Activated CD4-positive, alpha-beta T cell treated with anti-CD3 and anti-CD28 coated beads for 36 hours (primary cell): ENCODE measurements at places on chromosomes 1 and 21.

- H3K4me3 ChIP-seq: no peak overlapping the region
- no peaks in the 10 kb centered on the region for H3K4me1 ChIP-seq
- H3K27me3 ChIP-seq: no peaks in the 10 kb centered on the region
- no peak overlapping the region for H3K27ac ChIP-seq
- H3K36me3 ChIP-seq: no peaks in the 10 kb centered on the region
Observed at GRCh38 chr21:17981060-17981740, 162.0 kb upstream of the C21orf91 start.

- H3K4me1 ChIP-seq: no peaks in the 10 kb centered on the region
- no peak overlapping the region for H3K27ac ChIP-seq
- H3K27me3 ChIP-seq: no peaks in the 10 kb centered on the region
- H3K36me3 ChIP-seq: no peaks in the 10 kb centered on the region
- H3K4me3 ChIP-seq: no peak overlapping the region
- DNase-seq: peak; percentile 13
Observed at GRCh38 chr1:222105393-222105737, 363.5 kb upstream of the DUSP10 start.

GRCh38 chr1:113983391-113983790 is 4.1 kb downstream of the OLFML3 start:
- no peak overlapping the region for H3K27ac ChIP-seq
- peaks cover 10% of the 10 kb centered on the region for H3K4me1 ChIP-seq
- no peak for DNase-seq
- no peaks in the 10 kb centered on the region for H3K27me3 ChIP-seq
- H3K4me3 ChIP-seq: no peak overlapping the region

DNA sequence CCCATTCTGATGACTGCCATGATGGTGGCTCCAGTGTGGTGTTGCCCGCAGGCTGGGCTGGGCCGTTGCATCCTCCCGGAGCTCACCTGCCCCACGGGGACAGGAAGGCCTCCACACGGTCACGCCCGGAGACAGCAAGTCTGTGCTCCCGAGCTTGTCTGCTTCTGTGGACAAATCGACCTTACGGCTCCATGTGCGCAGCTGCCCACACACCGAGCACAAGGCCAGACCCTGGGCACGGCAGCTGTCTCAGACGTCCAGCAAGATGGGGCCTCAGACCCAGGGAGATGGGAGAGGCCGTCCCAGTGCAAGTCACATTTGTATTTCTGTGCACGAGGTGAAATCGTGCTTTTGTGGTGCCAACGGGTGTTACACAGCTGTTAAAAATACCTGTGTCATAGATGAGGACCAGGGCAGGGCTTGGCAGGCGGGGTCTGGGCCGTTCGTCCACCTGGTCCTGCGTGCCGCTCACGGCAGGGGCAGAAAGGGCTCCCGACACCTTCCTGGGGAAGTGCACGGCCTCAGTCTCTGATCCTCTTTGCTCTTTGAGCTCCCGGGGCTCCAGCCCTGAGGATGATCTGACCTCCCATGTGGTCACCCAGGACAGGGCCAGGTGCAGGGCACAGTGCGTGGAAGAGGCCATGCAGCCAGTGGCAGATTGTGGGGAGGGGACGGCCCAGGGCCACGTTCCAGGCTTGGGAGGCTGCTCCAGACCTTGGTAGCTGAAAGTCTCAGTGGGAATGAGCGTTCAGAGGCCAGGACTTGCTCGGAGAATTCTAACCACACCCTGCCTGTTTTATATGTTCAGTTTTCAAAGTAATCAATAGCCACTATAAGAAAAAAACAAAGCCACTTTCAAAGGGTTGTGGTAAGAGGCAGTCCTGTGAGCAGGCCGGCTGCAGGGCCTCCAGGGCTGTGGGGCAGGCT is 13.5 kb downstream of the COL6A1 start:
- H3K4me3 ChIP-seq: no peak overlapping the region
- H3K27ac ChIP-seq: no peak overlapping the region
- H3K36me3 ChIP-seq: no peaks in the 10 kb centered on the region
- DNase-seq: peak; percentile 2
- no peaks in the 10 kb centered on the region for H3K27me3 ChIP-seq

DNA sequence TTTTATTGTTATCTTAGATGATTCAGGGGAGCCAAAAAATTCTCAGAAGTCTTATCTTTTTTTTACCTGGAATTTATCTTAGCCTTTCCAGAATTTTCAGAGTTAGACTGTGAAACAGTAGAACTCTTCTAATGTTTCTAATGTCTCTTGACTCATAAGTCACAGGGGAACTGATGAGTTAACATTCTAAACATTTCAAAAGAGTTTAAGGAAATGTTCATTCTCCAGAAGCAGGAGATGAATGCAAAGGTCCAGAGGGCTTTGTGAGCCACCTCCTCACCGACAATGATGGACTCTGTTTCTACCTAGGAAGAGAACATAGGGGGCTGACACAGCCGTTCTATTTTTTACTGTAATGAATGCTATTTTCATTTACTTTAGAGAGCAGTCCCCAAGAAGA is 157.5 kb downstream of the BRINP2 start:
- H3K4me3 ChIP-seq: no peak overlapping the region
- no peaks in the 10 kb centered on the region for H3K27me3 ChIP-seq
- H3K36me3 ChIP-seq: no peaks in the 10 kb centered on the region
- no peaks in the 10 kb centered on the region for H3K4me1 ChIP-seq
- no peak for DNase-seq

DNA sequence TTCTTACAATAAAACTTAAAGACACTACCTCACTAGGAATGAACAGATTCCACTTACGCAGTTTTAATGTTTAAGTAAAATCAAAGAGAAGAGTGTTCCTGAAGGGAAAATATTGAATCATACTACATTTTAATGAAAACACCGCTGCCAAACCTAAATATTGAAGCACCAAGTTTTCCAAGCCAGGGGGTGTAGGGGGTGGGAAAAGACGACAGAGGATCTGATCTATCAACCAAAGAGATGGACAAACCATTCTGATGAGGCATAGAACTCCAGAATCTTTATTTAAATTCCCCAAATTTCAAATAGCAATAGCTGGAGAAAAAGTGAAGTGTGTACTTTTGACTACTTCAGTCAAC is 1.2 kb downstream of the ELK4 start:
- peak overlapping the region; percentile 95 for H3K4me3 ChIP-seq
- peak overlapping the region; percentile 99 for H3K27ac ChIP-seq
- no peak for DNase-seq
- no peaks in the 10 kb centered on the region for H3K27me3 ChIP-seq
- H3K4me1 ChIP-seq: peaks cover 44% of the 10 kb centered on the region

DNA sequence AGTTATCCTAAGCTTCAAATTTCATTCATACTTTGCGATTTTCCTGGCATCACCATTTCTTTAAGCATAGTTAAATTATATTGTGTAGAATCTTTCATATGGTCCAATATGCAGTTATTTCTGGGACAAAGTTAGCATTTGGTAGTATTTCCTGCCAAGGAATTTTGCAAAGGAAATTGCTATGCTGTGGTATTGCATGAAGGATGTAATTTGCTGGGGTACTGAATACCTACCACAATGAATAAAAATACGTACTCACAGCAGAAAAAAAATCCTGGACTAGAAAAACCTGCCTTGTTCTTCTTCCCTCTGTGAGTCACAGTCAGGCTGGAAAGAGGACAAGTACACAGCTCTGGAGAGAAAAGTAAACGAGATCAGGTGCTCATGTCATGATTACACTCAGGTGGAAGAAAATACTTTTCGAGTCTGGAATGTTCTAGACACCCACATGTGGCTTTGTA is 241.2 kb downstream of the PTBP2 start:
- no peak overlapping the region for H3K4me3 ChIP-seq
- no peak overlapping the region for H3K27ac ChIP-seq
- H3K4me1 ChIP-seq: no peaks in the 10 kb centered on the region
- DNase-seq: no peak
- H3K36me3 ChIP-seq: no peaks in the 10 kb centered on the region

GRCh38 chr1:168567007-168567406 is 9.4 kb upstream of the XCL1 start:
- no peak overlapping the region for H3K27ac ChIP-seq
- H3K4me3 ChIP-seq: no peak overlapping the region
- H3K36me3 ChIP-seq: no peaks in the 10 kb centered on the region
- H3K4me1 ChIP-seq: peaks cover under 1% of the 10 kb centered on the region
- peaks cover 2% of the 10 kb centered on the region for H3K27me3 ChIP-seq
